ENCODE measurements at places on chromosomes 5 and 9.

GRCh38 chr5:121399879-121400278, 451.8 kb upstream of the FTMT start:
- DNase-seq: peak; percentile 77

GRCh38 chr5:150303660-150304386, 1.1 kb upstream of the ARSI start:
- no peak for DNase-seq

DNA sequence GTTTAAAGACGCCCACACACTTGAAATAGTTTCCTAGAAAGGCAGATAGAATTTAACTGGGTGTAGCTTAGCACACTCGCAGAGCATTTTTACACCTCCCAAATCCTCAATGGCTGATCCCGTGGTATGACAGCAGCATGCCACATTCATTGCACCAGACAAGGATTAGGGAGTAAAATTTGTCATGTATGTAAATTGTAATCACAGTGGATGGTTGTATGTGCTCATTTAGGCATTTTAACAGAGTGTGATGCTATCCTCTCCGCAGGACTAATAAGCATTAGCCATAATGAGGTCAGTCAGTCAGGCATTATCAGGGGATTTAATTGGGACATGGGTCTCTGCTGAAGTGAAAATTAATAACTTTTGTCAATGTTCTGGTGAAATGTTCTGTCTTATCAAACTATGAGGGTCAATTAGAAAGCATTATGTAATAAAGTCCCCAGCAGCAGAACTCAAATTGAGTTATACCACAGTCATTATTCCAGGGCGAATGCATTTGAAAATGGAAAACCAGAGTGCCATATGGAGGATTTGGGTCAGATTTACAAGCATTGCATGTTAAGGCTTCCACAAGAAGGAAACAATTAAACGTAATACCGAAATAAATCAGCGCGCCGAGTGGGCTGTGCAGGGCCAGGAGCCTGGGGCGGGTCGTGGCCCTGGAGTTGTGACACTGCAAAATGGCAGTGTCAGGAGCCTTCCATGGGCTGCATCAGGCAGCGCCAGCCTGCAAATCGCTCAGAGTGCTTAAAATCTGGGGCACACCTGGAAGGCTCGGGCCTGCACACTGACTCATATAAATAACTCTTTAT, 602.2 kb downstream of the BNC2 start:
- DNase-seq: no peak

DNA sequence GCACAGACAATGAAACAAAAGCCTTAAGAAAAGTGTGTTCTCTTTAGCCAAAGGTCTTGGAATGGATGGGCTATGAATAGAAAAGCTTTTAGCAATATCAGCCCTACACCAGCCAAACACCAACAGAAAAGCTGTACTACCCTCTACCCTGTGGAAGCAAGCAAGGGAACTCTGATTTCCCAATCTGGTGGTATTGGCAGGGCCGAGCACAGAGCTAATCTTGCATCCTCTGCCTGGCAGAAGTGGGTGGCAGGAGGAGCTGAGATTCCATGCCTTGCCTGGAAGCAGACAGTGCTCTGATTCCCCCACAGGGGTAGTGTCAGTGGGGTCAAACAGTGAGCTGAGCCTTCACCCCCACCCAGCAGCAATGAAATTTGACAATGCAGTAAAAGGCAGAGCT, 29.6 kb upstream of the ZNF782 start:
- DNase-seq: no peak

DNA sequence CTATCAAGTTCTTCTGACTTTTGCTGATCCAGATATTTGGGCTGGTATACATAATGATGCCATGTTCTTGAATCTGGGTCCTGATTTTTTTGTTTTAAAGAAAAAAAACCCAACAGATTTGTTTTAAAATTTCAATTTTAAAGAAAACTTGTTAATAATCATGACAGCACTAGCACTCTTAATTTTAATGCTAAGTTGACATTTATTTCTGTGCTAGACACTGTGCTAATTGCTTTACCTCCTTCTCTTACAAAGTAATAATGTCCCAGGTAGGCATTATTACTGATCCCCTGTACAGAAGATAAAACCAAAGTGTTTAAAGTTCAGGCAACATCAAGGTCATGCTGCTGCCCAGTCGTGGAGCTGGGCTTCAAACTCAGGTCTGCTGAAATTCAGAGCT, 101.9 kb downstream of the ZNF608 start:
- DNase-seq: no peak

DNA sequence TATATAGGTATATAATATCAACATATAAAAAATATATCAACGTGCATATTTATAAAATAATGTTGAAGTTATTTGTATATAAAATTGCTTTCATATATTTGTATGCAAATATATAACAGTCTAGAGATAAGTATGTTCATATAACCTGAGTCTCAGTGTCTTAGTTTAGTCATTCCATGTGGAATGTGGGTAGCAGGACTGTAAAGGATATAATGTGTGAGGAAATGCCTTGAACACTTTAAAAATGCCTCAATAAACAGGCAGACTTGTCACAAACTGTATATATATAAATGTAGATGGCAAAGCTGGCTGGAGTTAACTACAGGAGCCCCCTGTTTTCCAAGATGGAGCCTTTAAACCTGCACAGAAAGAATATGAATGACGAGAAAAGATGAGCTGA, 48.4 kb downstream of the CCDC125 start:
- DNase-seq: no peak

DNA sequence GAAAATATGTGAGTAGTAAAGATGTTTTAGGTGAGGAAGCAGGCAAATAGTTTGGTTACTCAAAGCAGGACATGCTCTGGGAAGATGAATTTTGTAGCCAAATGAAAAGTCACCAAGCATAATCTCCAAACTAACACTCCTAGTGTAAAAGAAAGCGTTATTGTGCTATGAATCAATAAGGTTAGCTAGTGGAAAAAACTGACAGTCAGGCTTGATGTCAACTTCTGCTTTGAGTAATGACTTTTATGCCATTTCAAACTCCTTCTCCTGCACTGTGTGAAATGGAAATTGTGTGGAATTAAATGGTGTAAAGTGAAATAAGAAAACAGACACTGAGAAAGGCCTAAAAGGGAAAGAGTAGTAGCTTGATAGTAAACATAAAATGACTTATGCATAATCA, 637.2 kb upstream of the DMAC1 start:
- DNase-seq: no peak

DNA sequence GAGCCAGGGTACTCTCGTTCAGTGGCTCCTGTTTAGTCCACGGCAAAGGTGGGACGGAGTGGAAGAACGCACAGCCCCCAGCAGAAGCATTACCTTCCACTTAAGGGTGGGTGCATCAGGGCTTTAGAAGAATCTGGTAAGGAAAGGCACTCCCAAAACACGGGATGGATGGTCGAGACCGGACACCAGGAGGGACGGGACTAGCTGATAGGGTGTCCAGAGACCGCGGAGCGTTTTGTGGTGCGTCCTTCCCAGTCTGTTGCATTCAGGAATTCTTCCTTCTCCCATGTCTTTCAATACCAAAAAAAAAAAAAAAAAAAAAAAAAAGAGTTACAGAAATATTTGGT, 545 bp upstream of the CTSV start:
- no peak for DNase-seq

GRCh38 chr5:149257889-149258705, 13.6 kb upstream of the AFAP1L1 start:
- DNase-seq: no peak

GRCh38 chr5:81906086-81906485, 65.7 kb upstream of the ATG10 start:
- DNase-seq: no peak

- peak; percentile 85 for DNase-seq
Observed at GRCh38 chr9:33164138-33164809, 2.9 kb downstream of the B4GALT1 start.

DNA sequence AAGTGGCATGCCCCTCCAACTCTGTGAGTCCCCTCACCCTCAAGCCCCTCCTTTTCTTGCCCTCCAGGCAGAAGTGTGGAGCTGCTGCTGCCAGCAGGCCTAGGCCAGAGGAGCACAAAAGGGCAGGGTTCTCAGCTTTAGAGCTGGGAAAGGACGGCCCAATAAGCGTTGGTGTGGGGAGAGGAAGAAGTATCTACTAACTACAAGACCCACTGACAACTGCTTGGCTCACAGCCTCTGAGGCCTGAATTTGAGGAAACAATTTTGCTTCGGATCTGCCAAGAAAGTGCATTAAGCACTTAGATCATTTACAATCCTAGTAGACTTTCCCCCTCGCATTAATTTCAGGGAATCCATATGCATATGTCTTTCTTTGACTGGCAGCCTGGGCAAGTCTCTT, 179.4 kb downstream of the SNX18 start:
- no peak for DNase-seq

All from GM12865 (cell line).